ENCODE measurements at places on chromosomes 6 and 20.

GRCh38 chr6:79608334-79609224, 22.6 kb upstream of the SH3BGRL2 start:
- no peak for DNase-seq

- no peak for DNase-seq
Measured at GRCh38 chr6:144064402-144065212, 30.8 kb downstream of the SF3B5 start.

GRCh38 chr6:39088331-39088730, 26.7 kb downstream of the SAYSD1 start:
- DNase-seq, result no peak

DNA sequence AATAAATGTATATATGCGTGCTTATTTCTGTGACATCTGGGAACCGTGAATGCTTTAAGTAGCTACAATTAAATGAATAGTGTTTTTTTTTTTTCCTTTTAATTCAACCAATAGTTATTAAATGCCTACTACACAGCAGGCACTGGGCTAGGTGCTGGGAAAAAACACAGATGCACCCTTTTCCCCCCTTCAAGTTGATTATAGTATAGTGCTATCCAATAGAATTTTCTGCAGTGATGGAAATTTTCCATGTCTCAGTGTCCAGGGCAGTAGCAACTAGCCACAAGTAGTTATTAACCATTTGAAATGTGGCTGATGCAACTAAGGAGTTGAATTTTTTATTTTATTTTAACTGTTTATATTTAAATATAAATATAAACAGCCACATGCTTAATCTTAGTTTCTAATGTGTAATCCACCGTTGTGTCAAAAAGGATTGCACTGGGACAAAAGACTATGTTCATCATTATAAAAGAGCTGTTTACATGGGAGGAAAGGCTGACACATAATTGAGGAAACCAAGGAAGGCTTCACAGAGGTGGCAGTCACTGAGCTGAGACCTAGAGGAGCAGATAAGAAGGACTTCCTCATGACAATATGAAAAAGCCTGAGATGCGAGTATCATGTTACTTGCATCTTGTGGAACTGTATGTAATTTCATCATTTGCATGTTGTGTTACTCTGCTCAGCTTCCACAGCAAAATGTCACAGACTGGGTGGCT, 261.2 kb upstream of the PLCB4 start:
- DNase-seq, result no peak

GRCh38 chr6:118565311-118565960, 17.3 kb downstream of the PLN start:
- DNase-seq, result no peak

GRCh38 chr20:50153153-50153499, 397 bp downstream of the PEDS1 start:
- no peak for DNase-seq

DNA sequence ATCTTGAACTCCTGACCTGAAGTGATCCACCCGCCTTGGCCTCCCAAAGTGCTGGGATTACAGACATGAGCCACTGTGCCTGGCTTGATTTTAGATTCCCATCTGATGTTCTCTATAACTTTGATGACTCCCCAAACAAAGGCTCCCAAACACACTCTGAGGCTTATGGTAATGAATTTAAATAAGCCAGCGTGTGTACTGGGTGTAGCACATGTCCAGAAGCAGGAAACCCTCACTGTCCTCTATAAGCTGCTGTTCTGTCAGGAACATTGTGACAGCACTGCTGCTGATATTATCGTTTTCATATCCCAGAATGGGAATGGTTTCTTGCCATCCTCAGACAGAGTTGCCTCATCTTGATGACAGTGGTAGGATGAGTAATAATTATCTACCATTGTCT, 54.1 kb upstream of the SALL4 start:
- DNase-seq, result no peak

DNA sequence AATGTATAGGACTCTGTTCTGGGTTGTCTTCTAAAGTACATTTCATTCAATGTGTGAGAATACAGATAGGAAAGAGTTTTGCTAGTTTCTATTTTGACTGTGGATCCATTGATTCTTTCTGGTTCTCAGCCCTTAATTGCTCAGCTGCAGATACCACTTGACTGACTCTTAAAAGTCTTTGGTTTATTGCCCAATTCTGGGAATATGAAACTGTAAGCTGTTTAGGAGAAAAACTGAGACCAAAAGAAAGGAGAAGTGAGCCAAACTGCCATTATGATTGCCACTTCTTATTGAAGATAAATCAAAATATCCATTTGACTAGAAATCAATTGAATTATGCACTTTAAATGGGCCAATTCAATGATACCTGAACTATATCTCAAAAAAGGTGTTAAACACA, 211.4 kb downstream of the ESR1 start:
- no peak for DNase-seq

DNA sequence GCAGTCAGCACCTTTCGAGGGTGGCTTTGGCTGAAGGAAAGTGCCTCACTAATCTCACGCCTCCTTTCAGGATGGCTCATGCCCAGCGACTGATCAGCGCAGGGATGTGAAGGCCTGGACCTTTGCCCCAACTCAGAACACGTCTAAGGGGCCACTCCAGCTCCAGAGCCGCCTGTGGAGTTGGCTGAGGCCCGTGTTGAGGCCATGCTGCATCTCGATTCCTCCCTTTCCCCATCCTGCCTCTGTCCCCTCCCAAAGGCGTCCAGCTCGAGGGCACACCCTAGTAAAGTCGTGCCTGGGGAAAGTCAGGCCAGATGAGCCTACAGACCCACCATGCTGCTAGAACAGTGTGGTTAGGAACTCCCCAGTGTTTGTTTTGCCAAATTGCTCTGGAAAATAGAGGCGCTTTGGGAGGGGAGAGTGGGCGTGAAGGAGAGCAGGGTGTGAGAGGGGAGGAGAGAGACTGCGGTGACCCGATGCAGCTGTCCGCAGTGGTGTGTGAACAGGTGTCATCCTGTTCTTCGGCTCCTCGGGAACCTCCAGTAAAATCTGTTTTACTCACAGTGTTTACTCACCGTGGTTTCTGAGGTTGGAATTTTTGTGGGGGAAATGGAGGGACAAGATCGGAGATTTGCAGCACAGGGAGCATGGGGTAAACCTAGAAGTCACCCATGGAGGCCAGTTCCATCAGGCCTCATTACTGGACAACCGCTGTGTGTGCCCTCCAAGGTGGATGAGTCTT, 85.0 kb upstream of the PMEPA1 start:
- DNase-seq, result no peak

DNA sequence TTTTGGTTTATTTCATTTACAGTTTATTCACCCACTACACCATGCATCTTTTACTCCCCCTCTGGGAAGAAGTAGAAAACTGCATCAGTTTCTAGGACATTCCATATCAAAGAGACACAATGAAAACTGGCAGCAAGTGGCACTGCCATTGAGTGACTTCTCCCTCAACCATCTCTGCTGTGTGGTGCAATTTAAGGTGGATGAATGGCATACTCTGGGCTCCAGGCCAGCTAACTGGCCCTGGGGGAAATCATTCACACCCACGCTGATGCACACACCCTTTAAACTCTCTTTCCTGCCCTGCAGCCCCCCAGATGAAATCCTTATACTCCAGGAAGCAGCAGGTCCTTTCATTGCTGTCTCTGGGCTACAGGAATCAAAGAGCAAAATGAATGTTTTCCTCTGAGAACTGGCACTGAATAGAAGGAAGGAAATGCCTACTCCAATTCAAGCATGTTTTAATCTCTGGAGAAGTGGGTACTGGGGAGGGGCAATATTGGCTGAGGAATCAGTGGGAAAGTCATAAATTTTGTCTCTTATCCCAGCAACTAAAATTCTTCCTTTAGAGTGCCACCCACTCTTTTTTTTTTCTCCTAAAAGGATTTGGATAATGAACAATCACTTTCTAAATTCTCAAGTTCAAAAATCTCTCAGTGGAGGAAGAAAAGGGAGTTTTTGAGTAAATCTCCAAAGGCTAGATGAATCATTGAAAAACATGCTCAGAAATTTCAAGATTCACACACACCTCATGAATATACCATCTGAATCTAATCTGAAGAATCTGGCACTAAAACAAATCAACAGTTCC, 16.9 kb upstream of the RFPL4B start:
- DNase-seq, result no peak

- DNase-seq, result no peak
Measured at GRCh38 chr6:4802312-4802935, 26.2 kb downstream of the CDYL start.

GRCh38 chr6:39086294-39086693, 28.7 kb downstream of the SAYSD1 start:
- no peak for DNase-seq

DNA sequence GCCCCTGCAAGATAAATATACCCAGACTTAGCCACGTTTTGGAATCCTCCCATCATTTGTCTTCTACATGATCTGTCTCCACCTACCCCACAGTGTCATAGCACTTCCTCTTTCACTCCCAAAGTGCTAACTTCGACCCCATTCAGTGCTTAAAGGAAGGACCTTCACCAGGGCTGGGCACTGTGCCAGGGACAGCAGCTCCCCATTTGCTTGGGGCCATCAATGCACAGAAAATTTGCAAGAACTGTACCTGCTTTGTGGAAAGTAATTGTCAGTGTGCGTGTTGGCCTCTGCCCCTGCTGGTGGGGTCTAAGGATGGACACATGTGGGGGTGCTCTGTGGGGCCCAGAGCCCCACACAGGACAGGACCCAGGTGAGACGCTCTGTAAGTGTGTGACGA, 5.2 kb upstream of the BPIFA2 start:
- DNase-seq, result peak; percentile 40

- DNase-seq, result no peak
Measured at GRCh38 chr6:150456466-150456865, 87.7 kb downstream of the IYD start.

- no peak for DNase-seq
Measured at GRCh38 chr20:19515074-19515473, 243.0 kb upstream of the RIN2 start.

DNA sequence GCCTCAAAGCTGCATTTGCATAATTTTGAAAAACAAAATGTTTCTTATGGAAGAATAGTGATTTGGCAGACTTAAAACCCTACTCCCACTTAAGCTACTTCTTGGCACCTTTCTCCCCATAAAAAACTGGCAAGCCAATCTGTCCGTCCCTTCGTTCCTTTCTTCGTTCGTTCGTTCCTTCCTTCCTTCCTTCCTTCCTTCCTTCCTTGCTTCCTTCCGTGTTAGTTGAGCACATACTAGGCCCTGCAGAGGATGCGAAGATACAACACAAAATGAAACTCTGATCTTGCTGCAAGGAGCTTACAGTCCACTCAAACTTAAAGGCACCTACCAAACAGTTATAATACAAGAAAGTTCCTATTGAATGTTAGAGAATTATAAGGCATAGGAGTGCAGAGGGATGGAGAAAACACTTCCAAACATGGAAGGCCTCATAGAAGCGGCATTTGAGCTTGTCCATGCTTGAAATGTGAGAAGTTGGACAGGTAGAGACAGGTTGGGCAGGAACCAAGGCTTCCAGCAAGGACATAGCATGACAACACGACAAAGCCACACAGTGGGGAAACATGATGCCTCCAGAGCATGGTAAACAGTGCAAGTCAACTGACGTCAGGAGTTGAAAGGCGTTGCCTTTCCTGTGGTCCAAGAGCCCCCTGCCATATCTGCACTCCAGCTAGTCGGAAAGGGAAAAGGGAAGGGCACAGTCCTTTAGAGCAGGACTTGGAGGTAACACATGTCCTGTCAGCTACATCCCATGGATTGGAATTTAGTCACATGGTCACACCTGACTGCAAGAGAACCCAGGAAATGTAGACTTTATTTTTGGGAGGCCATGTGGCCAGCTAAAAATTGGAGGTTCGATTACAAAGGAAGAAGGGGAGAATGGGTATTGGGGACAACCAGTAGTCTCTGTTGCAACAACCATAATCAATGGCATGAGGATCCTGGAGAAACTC, 7.0 kb downstream of the PNPLA1 start:
- DNase-seq, result no peak

GRCh38 chr20:48405909-48406308, 421.9 kb downstream of the PREX1 start:
- DNase-seq, result no peak

All from SIG-M5 (cell line).